ENCODE measurements at places on chromosomes 12 and 14.

DNA sequence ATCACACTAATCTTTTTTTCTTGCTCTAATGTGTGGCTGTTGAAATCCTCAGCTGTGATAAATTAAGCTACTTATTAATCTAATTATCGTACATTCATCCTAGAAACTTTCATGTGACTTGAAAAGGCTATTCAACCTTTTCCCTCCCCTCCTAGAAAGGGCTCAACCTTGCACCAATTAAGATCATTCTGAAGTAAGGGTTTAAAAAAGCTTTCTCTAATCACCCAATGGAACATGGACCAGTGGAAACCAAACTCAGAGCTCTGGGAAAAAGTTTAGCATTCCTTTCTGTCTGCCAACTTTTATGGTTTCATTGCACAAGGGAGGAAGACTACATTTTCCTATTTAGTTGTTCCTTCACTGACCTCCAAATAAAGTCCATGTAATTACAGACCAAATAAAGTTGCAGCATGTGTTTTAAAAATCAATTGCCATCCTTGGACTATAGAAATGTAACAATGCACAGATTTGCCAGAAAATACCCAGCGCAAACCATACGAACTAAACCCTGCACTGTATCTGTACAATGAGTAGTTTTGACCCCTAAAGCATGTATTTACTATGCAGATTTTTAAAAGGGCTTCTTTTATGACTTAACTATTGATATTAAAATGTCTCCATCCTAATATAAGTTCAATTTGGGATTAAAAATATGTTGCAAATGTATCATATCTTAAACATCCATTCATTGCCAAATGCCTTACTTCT, 142.6 kb upstream of the OTX2 start:
- DNase-seq: no peak

GRCh38 chr12:87464565-87464964, 564.6 kb downstream of the C12orf50 start:
- no peak for DNase-seq

DNA sequence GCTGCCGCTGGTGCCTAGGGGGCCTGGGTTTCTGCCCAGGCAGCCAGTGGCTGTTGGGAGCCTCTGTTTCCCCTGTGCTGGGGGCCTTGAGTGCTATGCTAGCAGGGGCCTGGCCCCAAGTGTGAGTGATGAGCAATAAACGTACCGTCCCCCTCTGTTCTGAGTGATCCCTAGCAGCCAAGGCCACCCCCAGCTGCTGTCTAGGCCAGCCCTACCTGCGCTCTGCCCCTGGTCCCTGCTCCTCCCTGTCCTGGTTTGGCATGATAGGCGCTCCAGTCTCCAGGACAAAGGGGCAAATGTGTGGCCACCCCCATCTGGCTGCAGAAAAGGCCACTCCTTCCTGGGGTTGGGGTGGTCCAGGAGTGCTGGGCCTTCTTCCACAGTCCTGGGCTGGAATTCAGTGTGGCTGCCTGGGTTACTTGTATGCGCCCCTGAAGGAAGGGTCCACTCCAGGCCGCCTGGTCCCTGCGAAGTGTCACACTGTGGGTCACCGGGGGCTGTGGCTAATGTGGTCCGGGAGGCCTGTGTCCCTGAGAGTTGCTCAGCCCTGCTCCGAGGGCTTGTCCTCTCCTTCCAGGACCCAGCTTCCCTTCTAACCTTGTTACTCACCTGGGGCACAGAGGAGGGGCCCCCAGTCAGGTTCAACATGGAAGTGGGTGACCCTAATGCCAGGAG, 7.0 kb downstream of the TRMT61A start:
- DNase-seq: no peak

DNA sequence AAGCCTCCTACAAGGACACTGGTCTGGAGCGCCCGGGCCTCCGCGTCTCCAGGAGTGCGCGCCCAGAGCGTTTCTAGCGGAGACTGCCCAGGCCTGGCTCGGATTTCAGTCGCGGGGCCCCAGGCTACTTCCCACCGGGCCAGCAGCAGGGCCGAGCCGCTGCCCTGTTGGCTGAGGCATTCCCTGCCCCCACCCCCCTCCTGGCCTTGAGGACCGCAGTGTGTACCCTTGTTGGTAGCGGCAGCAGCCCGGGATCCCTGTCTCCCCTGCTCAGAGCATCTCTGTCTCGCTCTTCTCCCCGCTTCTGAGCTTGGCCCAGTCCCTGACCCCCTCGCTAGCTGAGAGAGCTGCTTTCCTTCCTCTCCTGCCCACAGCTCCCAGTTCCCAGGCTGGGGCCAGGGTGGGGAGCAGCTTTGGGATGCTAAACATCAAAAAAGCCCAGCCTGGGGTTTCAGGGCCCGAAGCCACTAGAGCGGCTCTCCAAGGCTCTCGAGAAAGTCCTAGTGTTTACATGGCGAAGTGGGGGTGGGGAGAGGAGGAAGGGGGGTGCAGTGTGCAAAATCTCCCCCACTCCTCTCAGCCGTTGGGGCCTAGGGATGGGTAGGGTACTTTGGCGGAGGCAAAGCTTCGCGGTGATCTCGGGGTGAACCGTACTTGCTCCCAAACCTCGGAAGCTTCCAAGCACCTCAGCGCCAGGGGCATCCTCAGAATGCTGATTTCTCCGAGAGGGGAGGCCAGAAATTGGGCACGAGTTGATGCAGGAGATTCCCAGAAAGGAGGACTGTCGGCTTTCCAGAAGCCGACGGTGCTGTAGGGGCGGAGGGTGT, 6.4 kb downstream of the NKX2-1 start:
- DNase-seq: peak; percentile 82

Data from upper lobe of left lung (tissue), 6 donors.